ENCODE measurements at places on chromosomes 2 and 18.

DNA sequence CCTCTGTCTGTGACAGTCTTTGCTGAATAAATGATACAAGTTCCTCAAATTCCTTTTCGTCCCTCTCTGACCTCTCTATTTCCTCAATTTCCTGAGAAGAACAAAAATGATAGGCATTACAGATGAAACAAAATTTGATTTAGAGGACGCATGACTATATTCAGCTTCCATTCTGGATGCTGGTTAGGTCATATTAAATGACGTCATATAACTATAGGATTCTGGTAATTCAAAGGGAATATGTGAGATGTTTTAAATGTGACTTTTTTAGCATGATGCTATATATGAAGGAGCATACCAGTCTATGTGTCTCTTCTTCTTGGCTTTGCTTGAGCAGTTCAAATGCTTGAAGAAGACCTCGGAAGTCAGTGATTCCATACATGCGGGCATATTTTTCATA lies 102.3 kb downstream of the TTN start:
- no peak for DNase-seq

GRCh38 chr2:42047488-42048298 lies at the start of gene PKDCC:
Gene PKDCC, plus strand, starts transcription at chr2:42048021. Its CDS starts 179 bp downstream, at chr2:42048200.
- no peak for DNase-seq

- DNase-seq: no peak
Measured at GRCh38 chr18:63141778-63142176, 177.8 kb downstream of the BCL2 start.

DNA sequence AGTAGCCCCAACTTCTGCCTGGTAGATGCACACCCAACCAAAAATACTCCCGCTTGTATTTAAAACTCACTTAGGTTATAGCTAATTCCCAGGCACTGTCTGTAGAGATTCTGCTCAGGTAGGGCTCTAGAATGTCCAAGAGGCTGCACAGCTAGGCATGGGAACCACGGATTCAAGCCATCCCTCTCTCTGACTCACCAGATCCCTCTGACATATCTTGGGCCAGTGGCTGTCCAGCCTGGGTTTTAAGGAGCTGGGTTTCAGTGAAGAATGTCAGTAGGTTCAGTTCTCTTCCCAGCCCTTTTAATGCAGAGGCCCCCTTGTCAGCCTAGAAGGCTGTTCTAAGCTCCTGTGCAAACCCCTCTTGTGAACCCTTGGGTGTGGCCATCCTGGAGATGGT lies 15.9 kb upstream of the IL1R1 start:
- no peak for DNase-seq

- no peak for DNase-seq
Measured at GRCh38 chr2:30872797-30873196, 65.6 kb upstream of the CAPN13 start.

- no peak for DNase-seq
Measured at GRCh38 chr2:156452971-156453370, 16.8 kb downstream of the GPD2 start.

DNA sequence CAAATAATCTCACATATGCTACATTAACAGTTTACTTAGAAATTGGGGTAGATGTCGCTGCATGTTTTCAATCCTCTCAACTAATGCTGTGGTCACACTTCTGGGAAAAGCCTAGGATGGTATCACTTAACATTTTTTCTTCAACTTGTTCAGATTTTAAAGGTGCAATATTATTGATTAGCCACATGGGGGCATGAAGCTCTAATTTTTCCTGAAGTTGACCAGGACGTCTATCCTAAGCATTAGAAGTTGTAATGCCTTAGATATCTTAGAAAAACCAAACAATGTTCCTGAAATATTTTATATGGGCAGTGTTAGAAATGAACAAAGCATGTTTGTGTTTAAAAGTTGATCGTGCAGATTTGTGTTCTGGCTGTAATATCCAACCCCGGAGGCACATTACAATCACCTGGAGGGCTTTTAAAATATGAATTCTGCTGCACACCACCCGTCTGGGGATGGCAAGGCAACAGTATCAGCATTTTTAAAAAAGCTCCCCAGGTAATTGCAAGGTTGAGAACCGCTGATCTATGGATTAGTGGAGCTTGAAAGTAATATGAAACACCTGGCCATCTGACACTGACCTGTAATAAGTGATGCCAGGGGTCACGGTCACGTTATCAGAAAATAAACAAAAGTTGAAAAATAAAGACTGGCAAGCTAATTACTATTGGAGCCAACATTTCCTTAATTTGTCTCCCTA lies 100.5 kb upstream of the LMAN1 start:
- no peak for DNase-seq

DNA sequence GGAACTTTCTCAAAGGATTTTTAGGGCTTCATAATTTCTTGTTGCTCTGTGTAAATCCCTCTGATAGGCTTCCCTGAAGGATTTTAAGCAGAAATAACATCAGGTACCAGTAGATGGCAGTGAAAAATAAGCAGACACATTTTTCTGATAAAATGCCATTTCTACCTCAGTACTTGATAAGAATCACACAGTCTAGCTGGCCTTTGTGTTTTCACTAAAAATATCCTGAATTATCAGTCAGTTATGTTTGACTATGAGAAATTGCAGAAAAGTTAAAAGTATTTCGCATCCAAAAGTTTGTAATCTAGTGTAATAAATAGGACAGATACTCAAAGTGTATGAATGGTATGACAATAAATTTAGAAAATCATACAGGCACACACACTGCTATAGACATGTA lies 68.7 kb downstream of the DNAJC10 start:
- DNase-seq: no peak

DNA sequence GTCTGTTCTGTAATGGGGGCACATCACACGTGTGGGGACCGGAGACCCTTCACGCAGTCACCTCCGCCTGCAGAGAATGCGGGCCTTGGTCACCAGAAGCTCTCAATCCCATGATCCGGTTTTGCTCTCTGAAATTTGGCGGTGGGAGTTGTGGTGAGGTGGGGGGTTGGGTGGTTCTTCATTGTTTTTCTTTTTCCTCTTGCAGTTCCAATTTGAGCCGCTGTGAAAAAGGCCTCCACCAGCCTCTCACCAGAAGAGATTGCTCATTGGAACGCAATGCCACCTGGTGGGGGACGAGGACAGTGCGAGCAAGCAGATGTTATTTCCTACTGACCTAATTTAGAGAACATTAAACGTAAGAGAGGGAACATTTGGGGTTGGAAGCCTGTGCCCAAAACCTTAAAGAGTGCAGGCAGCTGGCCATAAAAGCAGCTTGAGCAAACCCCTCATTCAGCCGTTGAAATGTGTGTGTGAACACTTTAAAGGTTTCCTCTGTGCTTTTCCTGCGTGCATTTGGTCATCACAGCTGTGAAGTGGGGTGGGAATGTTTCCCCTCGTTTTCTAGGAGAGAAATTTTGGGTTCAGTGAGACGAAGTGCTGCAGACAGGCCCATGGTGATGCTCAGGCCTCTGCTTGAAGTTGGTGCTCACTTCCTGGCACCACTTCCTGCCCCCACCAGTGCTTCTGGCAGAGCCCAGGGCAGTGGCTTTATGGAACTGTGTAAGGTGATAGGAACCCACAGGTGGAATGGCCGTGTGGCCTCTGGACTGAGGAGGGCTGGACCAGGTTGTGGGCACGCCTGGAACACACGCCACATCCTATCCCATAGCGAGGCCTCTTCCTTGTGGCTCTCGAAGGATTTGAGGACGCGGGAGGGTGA lies 61.7 kb downstream of the ZCCHC2 start:
- peak; percentile 87 for DNase-seq

- DNase-seq: no peak
Measured at GRCh38 chr2:166727095-166727494, 161.2 kb upstream of the XIRP2 start.

- no peak for DNase-seq
Measured at GRCh38 chr18:75214332-75214690, 3.7 kb downstream of the TSHZ1 start.

- no peak for DNase-seq
Measured at GRCh38 chr2:25881764-25882163, 3.5 kb upstream of the ASXL2 start.

DNA sequence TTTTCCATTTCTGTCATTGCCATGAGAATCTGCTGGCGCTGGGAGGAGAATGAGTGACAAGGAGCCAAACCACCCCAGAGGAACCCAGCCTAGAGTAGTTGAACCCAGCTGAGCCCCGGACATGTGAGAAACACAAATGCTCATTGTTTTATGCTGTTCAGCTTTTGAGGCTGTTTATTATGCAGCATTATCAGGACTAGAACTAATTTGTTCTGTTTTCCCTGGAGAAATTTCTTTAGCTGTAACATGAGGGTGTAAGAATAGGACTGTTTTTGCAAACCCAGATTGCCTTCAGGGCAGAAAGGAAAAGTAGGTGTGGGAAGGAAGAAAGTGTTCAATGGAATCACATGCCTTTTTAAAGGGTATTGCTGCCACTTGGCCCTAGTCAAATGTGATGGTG lies 28.5 kb upstream of the DOCK10 start:
- DNase-seq: no peak

DNA sequence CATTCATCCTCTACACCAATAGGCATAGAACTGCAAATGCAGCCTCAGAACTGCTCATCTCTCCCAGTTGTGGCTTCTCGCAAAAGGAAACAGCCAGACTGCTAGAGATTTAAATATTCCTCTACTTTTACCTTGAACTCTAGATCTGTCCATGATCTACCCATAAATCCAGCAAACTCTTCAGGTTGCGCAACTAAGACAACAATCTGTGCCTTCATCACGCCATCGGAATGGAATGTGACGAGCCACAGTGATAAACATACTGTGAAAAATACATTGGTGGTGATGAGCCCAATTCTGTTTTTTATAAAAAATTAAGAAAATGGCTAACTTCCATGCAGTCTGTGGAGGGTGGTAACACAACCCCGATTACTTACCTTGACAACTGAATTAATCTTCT lies 626.7 kb downstream of the LRRTM4 start:
- DNase-seq: no peak

DNA sequence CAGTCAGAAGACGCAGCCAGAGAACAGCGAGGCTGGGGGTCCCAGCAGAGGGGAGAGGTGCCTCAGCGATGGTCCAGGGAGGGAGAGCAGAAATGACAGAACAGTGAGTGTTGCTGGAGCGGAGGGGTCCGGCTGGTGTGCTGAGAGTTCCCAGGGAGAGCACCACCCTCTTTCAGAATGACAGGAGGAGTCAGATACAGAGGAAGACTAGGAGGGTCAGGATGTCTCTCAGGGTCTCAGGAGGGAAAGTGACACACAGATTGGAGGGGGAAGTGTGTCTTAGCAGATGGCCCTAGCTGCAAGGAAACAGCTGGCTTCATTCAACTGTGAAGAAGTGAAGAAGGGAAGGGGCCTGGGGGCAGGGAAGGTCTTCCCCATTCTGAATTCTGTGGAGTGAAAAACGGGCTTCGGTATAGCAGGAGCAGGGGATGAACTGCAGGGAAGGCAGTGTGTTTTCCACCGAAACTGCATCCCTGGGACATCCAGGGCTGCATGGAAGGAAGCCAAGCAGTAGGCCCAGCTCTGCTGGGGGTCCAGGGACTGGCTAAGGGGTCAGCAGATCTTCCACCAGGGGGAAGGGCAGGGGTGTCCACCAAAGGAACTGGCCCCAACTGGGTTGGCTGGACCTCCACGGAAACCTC lies 90.0 kb upstream of the OTOS start:
- no peak for DNase-seq

GRCh38 chr2:72454189-72454588 lies 306.5 kb upstream of the CYP26B1 start:
- DNase-seq: no peak

- DNase-seq: no peak
Measured at GRCh38 chr2:72027426-72028161, 120.1 kb downstream of the CYP26B1 start.

DNA sequence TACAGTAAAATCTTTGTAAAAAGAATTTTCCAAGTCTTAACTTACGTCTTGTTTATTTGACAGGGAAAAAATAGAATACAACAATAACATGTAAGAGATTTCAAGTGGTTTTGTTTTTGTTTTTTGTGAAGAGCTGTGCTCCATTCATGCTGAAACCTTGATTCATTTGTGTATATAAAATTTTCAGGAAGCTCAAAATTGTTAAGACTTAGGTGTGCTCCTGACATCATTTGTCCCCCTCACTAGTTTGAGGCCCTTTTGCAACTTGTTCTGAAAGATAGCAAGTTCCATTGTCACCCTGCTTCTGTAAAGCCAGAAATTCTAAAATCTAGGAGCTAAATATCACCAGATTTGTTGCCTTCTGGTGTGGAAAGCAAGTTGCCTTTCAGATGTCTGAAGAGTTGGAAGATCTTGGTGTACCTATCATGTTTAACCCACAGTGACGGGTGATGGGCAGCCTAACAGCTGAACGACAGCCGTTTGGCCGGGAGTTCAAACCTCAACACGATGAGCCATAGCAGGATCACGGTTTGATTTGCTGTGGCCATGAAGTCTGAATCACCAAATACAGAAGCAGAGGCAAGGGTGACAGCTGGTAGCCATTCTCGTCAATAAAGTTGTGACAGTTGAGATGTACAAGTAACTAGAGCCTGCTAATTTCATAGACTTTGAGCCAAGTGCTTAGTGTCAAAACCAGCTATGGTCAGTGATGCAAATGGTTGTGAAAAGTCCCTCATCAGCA lies 205.5 kb upstream of the SP5 start:
- DNase-seq: no peak

DNA sequence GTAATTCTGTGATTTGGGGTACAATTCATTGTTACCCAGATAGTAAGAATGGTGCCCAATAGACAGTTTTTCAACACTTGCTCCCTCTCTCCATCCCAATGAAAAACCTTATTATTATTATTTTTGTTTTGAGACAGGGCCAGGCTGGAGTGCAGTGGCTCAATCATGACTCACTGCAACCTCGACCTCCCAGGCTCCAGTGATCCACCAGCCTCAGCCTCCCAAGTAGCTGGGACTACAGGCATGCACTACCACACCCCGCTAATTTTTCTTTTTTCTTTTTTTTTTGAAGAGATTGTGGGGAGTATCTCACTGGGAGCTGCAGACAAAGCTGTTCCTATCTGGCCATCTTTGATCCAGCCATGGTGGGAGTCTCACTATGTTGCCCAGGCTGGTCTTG lies 7.2 kb downstream of the TGFA start:
- no peak for DNase-seq

- DNase-seq: no peak
Measured at GRCh38 chr18:36629138-36629530, 199.7 kb downstream of the TPGS2 start.

DNA sequence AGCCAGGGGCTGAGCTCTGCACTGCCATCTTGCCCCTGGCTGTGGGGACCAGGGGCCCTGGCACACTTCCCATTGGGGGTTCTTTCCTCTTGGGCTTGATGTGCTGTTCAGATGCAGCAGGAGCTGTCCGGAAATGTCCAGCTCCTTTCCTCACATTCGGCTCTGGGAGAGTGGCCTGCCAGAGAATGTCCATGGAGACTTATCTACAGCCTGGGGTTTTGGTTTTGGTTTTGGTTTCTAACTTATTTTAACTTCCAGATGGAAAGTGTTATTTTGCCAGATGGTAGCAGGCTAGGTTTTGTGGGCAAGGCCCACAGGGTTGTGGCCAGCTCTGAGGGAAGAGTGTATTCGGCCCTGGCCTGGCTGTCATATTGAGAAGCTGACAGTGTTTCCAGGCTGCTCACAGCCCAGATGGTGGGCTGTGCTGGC lies 177.3 kb downstream of the ANKRD30B start:
- DNase-seq: no peak

GRCh38 chr2:9813312-9814128 lies 29.8 kb upstream of the TAF1B start:
- peak; percentile 34 for DNase-seq

Measured in NCI-H1092 (cell line).